ENCODE measurements at places on chromosomes 12 and 14. TPM values are rescaled to one million over a fixed set of nuclear protein-coding genes. Genes with fewer than 3 reads are reported as not detected.

DNA sequence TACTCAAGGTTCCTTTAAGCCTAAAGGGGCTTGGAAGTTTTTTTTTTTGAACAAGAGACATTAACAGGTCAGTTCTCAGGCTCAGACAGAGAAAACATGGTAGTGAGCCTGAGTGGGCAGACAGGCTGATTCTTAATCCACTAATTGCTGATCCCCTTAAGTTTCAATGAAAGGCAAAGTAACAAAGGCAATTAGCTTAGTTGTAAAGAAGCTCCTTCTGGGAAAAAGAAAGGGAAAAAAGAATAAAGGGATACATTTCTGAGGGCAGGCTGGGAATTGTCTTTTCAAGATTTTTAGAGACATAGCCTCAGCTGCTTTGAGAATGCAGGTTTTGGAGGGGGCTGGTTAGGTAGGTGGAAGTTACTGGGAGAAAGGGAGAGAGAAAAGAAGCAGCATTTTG lies 133.8 kb downstream of the CFAP54 start:
- H3K4me3 ChIP-seq, result no peak overlapping the region
- H3K36me3 ChIP-seq, result no peaks in the 10 kb centered on the region
- no peaks in the 10 kb centered on the region for H3K4me1 ChIP-seq

The OASL gene
- polyA plus RNA-seq, result 13.2 TPM

DNA sequence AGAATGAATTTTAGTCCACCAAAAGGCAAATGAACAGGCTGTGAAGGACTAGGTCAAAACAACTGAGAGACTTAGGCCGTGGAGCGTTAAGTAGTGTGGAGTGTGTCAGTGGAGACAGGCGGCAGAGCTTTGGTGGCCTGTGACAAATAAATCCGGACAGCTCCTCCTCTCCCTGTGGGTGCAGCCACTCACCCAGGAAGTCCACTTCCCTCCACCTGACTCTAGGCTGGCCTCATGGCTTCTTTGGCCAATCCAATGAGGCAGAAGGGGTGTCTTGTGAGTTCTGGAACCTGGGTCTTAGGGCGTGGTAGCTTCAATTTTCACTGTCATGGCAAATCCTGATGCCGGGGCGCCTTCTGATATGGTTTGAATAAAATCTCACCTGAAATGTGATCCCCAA lies 180.9 kb upstream of the C14orf180 start:
- no peak for DNase-seq
- H3K4me3 ChIP-seq, result no peak overlapping the region
- H3K36me3 ChIP-seq, result peaks cover 3% of the 10 kb centered on the region
- H3K27me3 ChIP-seq, result peaks cover 5% of the 10 kb centered on the region
- peak overlapping the region; percentile 49 for H3K27ac ChIP-seq
- H3K4me1 ChIP-seq, result peaks cover 53% of the 10 kb centered on the region

DNA sequence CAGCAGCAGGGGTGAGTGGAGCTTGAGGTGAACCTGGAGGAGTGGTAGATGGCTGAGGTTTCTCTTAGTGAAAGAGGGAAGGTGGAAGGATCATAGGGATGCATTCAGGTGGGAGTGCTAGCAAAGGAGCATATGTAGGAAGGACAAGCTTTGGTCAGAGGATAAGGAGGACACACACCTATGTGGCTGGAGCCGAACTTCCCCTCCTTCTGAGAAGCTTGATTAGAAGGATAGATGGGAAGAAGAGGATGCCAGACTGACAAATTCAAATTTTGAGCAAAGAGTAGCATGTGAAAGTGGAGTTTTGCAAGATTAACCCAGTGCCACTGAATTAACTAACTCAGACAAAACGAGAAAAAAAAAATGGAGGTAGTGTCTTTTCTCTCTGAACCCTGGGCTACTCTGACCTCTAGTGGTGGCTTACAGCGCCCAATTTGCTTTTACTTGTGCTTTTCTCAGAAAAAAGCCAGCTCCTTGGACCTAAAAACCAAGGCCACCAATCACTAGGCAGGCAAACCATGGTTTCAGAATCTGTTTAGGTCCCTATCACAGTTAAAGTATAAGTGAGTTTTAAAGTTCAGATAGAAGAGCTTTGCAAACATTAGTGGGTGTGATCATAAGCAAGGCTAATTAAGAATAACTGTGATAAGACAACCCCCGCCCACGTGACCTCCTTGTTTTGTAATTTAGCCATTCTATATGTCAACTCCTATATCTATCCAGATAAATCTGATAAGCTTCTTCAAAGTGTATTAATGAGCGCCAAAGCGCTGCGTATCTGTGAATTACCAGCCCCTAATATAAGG lies 15.5 kb downstream of the EMP1 start:
- DNase-seq, result peak; percentile 51
- no peaks in the 10 kb centered on the region for H3K36me3 ChIP-seq
- H3K4me3 ChIP-seq, result no peak overlapping the region
- H3K27me3 ChIP-seq, result no peaks in the 10 kb centered on the region
- H3K27ac ChIP-seq, result no peak overlapping the region

The CLEC1A gene
- polyA plus RNA-seq, result not detected

The SCN8A gene
- 0.04 TPM for polyA plus RNA-seq

- no peaks in the 10 kb centered on the region for H3K4me1 ChIP-seq
- no peaks in the 10 kb centered on the region for H3K36me3 ChIP-seq
- H3K4me3 ChIP-seq, result no peak overlapping the region
- peaks cover 2% of the 10 kb centered on the region for H3K27me3 ChIP-seq
- no peak overlapping the region for H3K27ac ChIP-seq
Observed at GRCh38 chr12:31002999-31003398, 70.7 kb upstream of the DDX11 start.

The TBC1D30 gene
- 1.7 TPM for polyA plus RNA-seq

The KLHL33 gene
- polyA plus RNA-seq, result not detected

The AICDA gene
- polyA plus RNA-seq, result not detected

The IL22 gene
- polyA plus RNA-seq, result not detected

DNA sequence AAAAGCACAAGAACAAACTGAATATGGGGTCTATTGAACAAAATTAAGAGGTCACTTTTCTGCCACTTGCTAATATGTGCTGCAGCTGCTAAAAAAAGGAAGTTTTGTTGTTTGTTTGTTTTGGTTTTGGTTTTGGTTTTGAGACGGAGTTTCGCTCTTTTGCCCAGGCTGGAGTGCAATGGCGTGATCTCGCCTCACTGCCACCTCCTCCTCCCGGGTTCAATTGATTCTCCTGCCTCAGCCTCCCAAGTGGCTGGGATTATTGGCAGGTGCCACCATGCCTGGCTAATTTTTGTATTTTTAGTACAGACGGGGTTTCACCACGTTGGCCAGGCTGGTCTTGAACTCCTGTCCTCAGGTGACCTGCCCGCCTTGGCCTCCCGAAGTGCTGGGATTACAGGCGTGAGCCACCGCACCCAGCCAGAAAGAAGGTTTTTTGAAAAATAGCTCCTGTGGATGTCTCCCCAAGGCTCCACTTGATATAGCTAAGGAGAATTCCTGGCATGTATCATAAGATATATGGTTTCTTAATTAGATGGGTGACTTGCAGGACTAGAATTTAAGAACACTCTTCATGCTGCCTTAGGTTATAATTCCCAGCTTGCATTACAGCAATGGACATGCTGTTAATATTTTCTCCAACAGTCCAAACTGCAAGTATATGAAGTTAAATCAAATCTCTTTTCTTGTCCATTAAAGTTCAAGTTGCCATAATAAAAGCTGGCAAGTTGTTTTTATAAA lies 237.6 kb upstream of the AMIGO2 start:
- H3K36me3 ChIP-seq, result no peaks in the 10 kb centered on the region
- peak; percentile 59 for DNase-seq
- peaks cover 47% of the 10 kb centered on the region for H3K4me1 ChIP-seq
- no peaks in the 10 kb centered on the region for H3K27me3 ChIP-seq

- no peaks in the 10 kb centered on the region for H3K36me3 ChIP-seq
- H3K27me3 ChIP-seq, result no peaks in the 10 kb centered on the region
Observed at GRCh38 chr12:131610181-131610580, 100.7 kb upstream of the SFSWAP start.

The TNFAIP2 gene
- polyA plus RNA-seq, result 0.20 TPM

DNA sequence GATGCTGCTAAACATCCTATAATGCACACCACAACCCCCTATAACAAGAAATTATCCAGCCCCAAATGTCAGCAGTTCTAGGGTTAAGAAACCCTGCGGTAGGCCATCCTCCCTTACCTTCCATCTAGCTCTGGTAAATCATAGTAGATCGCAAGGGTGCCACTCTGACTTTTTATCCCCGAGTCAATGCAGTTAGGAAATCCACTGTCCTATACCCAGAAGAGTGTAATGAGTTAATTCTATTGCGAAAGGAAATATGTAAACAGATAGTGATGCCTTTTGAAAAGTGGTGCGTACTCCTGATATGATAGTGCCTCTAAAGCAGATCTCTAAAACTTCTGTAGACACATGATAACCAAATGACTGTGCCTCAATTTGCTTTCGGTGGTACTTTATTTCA lies 29.8 kb downstream of the SCFD1 start:
- H3K27ac ChIP-seq, result no peak overlapping the region
- H3K27me3 ChIP-seq, result peaks cover 2% of the 10 kb centered on the region
- H3K36me3 ChIP-seq, result peaks cover 29% of the 10 kb centered on the region
- no peak for DNase-seq
- no peaks in the 10 kb centered on the region for H3K4me1 ChIP-seq

GRCh38 chr14:22554498-22555383 lies 34.3 kb downstream of the DAD1 start:
- DNase-seq, result no peak
- H3K4me3 ChIP-seq, result peak overlapping the region; percentile 81
- H3K36me3 ChIP-seq, result peaks cover 3% of the 10 kb centered on the region
- H3K27ac ChIP-seq, result peak overlapping the region; percentile 100

- peaks cover 61% of the 10 kb centered on the region for H3K4me1 ChIP-seq
- no peak for DNase-seq
- no peak overlapping the region for H3K27ac ChIP-seq
- no peaks in the 10 kb centered on the region for H3K27me3 ChIP-seq
Observed at GRCh38 chr12:116113398-116114130, 163.9 kb downstream of the MED13L start.

- H3K4me1 ChIP-seq, result no peaks in the 10 kb centered on the region
- no peak overlapping the region for H3K27ac ChIP-seq
- no peak for DNase-seq
- H3K36me3 ChIP-seq, result no peaks in the 10 kb centered on the region
- H3K4me3 ChIP-seq, result no peak overlapping the region
Observed at GRCh38 chr12:91094957-91095356, 16.3 kb downstream of the LUM start.

DNA sequence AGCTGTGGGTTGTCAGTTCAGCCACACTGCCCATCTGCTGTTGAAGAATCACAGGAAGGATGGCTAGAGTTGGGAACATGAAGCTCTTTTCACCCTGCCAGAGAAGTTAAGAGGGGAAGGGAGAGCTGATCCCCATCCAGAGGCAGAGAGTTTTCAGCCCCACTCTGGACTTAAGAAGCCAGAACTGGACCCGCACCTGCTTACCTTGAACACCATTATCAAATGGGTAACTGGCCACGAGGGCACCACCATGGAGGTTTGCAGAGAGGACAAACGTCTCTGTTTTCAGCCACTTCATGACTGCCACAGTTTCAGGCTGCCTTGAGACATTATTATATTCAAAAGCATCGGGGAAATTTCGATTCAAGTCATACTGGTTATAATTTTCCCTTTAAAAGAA lies 62.0 kb downstream of the MDM2 start:
- H3K27me3 ChIP-seq, result peaks cover 4% of the 10 kb centered on the region
- no peaks in the 10 kb centered on the region for H3K36me3 ChIP-seq
- no peak for DNase-seq
- no peak overlapping the region for H3K27ac ChIP-seq
- H3K4me3 ChIP-seq, result no peak overlapping the region

GRCh38 chr12:34340534-34341361 lies 318.5 kb downstream of the ALG10 start:
- H3K4me3 ChIP-seq, result no peak overlapping the region
- H3K27ac ChIP-seq, result no peak overlapping the region
- no peaks in the 10 kb centered on the region for H3K36me3 ChIP-seq
- no peak for DNase-seq
- H3K4me1 ChIP-seq, result no peaks in the 10 kb centered on the region

DNA sequence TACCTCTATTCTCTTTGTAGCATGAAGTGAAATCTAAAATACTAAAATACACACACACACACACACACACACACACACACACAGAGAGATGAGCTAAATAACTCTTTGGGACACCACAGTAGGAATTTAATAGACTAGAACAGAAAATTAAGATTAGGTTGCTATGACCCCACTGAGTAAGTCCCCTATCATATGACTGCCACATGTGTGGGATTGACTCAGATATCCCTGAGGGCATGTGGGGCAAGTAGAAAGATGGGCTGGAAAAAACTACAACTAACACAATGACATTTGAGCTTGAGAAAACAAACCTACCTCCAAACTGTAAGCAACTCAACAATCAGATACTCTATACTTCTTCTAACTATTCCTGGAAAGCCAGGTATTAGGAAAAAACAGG lies 27.0 kb downstream of the SLC25A21 start:
- no peaks in the 10 kb centered on the region for H3K4me1 ChIP-seq
- no peak for DNase-seq
- no peaks in the 10 kb centered on the region for H3K36me3 ChIP-seq
- no peak overlapping the region for H3K4me3 ChIP-seq
- H3K27ac ChIP-seq, result no peak overlapping the region

GRCh38 chr12:5518584-5519365 lies 86.9 kb downstream of the NTF3 start:
- H3K4me1 ChIP-seq, result no peaks in the 10 kb centered on the region
- no peak for DNase-seq
- no peak overlapping the region for H3K27ac ChIP-seq
- H3K36me3 ChIP-seq, result no peaks in the 10 kb centered on the region
- H3K27me3 ChIP-seq, result peaks cover 2% of the 10 kb centered on the region

DNA sequence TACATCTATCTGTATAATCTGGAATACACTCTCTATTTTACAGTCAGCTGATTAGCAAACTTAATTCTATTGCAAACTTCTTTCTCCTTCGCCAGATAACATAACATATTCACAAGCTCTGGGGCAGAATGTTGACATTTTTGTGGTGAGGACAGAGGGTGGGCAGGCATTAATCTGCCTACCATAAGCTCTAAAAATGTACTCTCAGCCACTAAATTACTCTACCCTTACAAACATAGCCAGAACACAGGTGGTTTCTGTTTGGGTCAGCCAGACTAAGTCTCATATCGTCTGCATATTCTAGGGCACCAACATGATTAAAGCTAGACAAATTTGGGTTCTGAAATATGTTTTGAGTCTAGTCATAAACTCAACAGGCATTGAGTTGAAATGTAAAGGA lies 90.1 kb downstream of the SLC6A15 start:
- no peak overlapping the region for H3K27ac ChIP-seq
- no peaks in the 10 kb centered on the region for H3K36me3 ChIP-seq
- H3K27me3 ChIP-seq, result no peaks in the 10 kb centered on the region
- H3K4me3 ChIP-seq, result no peak overlapping the region
- no peak for DNase-seq
